Ecto neural progenitor cell (in vitro differentiated cells): ENCODE measurements at places on chromosomes 16 and 17.

DNA sequence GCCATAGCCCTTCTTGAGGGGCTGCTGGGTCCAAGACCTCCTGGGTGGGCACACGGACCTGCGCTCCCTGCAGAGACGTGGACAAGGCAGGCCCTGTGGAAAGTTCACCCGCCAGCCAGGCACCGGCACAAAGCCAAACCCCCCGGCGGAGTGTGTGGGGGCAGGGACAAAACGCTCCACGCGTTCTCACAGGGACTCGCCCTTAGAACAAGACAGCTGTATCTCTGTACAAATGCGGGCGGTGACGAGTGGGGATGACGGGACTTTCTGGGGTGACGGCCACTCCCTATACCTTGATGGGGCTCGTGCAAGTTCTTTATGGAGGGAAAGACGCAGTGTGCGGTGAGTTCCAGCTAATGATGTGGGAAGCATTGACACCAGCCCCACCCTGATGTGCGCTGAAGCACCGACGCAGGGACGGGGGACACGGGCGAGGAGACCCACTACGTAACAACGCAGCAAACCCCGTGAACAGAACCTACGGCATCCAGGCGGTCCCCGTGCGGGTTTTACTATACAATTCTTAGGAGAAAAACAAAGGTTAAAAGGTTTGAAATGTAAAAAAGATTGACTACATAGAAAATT, 49.4 kb downstream of the LMF1 start:
- no peak for DNase-seq

- peak; percentile 44 for DNase-seq
Measured at GRCh38 chr17:77690271-77691161, 268.0 kb upstream of the TNRC6C start.

DNA sequence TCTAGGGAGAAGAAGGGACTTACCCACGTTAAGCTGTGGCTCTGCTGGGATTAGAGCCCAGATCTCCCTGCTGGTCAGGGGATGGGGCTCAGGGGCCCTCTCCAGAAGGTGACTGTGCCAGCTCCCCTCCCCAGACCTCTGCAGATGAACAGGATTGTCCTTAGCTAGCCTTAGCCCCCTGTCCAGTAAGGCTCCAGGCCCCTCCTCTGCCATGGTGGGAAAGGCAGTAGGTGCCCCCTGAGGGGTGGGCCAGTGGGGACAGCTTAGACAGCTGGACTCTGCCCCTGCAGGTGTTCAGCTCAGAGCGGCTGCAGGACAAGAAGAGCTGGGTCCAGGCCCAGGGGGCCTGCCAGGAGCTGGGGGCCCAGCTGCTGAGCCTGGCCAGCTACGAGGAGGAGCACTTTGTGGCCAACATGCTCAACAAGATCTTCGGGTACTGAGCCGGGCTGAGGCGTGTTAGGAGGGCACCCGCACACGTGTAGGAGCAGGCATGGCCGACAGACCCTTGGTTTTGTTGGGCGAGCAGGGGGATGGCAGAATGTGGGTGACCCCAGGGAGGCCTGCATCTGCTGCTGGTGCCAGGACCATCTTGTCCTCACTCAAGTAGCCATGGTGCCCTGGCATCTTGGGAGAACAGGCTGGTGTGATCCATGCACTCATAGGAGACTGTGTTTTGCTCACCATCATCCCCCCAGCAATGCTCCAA, 50.9 kb downstream of the MRC2 start:
- no peak for DNase-seq

DNA sequence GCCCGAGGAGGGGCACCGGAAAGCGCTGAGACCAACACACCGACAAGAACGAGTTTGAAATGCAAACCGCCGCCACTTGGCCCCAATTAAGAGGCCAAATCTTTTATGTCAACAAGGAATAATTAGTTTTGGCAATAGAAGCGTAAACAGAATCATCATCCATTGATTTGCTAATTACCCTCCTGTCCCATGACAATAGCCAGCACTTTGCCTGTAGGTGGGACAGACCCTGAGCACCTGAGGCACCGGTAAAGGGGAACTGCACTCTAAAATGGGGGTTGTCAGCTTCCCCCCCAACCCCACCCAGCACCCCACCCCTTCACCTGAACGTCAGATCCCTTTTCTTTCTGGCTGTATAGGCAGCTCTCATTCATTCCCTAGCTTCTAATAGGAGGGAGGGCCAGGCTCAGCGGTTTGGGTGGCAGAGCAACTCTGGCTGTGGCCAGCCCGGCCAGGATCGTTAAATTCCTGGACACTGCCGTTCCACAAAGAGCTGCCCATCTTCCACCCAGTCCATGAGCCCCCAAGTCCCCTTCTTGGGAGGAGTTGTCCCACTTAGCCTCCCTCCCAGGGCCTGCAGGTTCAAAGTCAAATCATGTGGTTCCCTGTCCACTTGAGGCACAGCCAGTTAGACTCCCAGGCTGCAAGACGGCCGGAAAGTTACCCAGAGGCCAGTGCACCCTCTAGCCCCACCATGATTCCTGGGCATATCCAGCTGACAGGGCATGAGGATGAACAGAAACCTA, 45.8 kb downstream of the WNT3 start:
- peak; percentile 61 for DNase-seq

DNA sequence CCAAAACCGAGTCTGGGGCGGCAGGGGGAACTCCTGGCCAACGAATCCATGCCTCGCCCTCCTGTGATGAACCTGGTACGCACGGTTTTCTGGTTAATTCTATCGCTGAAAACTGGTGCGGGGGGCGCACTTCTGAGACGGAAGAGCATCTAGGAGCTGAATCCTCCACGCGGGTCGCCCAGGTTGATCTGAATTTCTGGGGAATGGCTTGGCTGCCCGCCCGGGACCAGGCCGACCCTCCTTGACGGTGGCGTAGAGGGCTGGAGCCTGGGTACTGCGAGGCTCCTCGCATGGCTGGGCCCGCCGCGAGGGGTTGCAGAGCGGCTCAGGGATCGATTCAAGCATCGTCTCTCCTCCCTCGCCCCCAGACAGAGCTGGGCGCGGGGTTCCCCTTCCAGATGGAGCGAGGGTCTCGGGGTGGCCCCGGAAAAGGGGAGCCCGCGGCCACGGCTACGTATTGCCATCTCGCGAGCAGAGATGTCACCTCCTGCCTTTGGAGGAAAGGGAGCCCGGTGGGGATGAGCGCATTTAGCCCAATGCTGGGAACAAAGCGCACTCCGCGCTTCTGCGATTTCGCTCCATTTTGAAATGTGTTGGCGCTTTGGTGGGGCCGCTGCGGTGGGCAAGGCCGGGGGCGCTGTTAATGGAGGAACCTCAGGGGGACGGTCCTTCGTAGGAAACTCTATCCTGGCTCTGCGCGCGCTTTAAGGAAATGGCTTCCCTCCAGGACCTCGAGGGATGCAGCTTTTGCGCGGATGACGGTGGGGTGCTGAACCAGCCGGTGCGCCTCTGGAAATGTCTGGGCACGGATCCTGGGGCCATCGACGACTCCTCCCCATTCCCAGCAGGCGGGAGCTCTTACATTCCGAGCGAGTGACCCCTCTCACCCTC, 2.7 kb downstream of the MAPT start:
- peak; percentile 67 for DNase-seq

DNA sequence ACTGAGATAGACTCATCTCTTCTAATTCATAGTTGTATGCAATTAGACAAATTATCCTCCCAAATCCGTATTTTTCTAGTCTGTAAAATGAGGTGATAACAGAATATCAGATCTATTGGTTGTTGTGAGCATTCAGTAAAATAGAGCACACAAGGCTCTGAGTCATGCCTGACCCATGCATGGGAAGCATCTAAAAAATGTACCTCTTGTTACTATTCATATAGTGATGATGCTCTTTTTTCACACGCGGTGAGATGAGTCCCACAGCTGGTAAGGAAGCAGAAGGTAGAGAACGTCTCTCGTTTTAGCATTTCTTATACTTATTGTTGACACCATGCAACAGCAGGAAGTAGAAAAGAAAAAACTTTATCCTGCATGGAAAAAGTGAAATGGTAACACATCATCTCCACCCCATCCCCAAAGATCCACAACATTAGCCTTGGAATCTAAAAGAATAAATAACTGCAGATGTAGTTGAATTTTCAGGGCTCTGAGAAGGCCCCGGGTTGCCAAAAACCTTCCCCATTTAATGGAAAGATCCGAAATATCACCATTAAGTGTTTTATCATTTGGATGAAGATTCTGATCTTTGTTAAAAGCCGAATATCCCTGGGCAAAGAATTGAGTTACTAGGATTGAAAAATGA, 215.6 kb downstream of the TMEM114 start:
- DNase-seq, result no peak
